ENCODE measurements at places on chromosomes 13 and 19.

- DNase-seq: peak; percentile 12
Observed at GRCh38 chr19:11137542-11138384, 17.8 kb downstream of the SPC24 start.

DNA sequence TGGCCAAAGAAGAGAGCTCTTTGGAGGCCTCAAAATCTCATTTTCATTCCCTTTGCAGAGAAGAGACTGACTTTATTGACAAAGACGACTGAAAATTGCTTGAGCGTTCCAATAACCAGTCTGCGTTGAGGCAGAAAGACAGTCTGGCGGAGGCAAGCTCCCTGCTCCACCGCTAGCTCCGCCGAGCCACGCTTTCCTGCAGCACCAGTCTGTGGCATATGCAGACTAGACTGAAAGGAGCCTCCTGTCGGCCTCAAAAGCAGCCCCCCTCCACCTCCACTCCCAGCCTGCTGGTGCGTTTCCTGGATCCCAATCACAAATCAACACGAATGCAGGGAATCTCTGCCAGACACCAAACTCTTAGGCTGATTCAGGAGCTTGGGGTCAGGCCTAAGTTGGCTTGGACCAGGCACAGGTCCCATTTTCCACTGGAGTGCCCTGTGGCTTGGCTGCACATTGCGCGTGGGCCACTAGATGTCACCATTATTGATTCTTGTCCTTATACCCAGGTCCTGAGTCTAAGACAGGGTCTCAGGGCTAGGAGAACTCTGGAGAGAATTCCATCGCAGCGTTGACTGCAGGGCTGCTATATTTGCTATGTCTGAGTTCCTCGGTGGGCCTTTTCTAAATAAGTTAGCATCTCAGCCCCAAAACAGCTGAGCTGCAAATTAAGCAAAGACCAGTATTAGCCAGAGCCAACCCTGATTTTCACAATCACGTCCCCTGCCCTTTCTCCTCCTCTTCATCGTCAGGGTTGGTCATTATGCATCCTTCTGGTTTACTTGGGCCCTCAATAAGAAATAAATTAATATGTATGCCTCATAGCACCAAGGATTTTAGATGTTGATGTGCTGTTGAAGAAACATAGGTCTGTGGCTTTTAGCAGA lies 5.2 kb upstream of the ZNF507 start:
- DNase-seq: peak; percentile 22

- no peak for DNase-seq
Observed at GRCh38 chr13:23651887-23652286, 81.7 kb downstream of the TNFRSF19 start.

DNA sequence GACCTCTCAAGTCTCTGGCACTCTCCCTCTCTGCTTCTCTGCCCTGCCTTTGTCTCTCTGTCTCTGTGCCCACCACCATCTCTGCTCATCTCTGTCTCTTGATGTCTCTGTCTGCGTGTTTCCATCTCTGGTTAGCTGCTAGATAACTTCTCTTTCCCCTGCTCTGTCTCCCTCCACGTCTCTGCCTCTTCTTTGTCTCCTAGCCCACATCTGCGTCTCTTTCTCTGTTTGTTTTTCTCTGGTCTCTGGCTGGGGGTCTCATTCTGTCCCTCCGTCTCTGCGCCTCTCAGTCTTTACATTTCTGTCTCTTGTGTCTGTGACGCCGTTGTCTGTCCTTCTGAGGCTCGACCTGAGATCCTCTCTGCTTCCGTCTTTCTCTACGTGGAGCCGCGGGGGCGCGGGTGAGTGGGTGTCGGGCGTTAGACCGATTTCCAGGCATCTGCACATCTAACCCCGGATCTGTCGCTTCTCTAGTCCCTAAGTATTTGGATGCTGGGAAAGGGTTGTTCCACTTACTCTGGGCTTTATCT lies 386 bp downstream of the GIPR start:
- no peak for DNase-seq

GRCh38 chr19:44280916-44281315 lies 21.2 kb downstream of the ZNF233 start:
- no peak for DNase-seq

GRCh38 chr19:49422407-49423070 lies 702 bp downstream of the PTH2 start:
- no peak for DNase-seq

GRCh38 chr19:35438096-35438495 lies 10.0 kb upstream of the FFAR2 start:
- DNase-seq: no peak

GRCh38 chr13:103134271-103134670 lies 68.1 kb upstream of the SLC10A2 start:
- DNase-seq: no peak

DNA sequence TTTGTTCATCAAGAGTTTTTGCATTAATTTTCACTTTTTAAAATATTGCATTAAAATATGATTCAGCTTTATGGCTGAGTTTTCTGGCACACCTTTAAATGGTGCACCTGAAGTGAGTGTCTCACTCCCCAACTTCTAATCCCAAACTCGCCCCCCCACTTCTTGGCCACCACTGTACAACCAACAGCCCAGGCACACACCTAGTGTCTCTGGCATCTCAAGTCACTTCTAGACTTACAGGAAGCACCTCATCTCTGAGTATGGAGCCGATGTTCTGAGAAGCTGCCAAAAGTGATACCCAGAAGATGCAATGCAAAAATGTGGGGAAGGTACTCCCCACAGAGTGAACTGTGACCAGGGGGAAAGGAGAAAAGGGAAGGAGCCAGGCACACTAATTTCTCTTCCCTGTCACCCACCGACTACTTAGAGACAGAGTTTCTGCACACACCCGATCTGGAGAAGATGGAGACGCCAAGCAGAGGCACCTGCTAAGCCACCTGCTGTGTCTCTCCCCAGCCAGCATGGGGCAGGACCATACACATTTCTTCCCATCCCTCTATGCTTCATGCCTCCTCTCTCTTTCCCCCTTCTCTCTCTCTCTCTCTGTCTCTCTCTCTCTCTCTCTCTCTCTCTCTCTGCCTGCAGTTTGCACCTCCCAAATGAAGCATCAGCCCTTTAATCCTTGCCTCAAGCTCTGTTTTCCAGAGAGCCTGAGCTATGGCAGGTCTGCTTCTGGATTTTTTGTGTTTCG lies 155.3 kb upstream of the ZNF507 start:
- DNase-seq: no peak

DNA sequence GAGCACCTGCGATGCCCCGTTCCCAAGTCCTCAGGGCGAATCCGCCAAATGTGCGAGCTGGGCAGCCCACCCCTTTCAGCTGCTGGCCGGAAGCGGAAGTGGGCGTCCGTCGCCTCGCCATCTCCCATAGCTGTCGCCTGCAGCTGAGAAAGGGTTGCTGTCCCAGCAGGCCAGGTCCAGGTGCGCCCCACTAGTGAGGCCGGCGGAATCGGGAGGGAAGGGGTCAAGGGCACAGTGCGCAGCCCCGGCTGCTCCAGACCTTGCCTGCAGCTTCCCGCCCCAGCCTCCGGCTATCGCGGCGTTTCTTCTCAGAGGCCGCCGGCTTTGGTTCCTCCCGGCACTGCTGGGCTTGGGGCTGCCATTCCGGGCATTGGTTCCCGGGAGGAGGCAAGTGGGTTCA lies at the start of gene ZNF177:
ZNF177 (plus strand) TSS at position 109 of the 400 bp plus-strand sequence. CDS start 15,299 bp downstream, outside the sequence.
- DNase-seq: no peak

DNA sequence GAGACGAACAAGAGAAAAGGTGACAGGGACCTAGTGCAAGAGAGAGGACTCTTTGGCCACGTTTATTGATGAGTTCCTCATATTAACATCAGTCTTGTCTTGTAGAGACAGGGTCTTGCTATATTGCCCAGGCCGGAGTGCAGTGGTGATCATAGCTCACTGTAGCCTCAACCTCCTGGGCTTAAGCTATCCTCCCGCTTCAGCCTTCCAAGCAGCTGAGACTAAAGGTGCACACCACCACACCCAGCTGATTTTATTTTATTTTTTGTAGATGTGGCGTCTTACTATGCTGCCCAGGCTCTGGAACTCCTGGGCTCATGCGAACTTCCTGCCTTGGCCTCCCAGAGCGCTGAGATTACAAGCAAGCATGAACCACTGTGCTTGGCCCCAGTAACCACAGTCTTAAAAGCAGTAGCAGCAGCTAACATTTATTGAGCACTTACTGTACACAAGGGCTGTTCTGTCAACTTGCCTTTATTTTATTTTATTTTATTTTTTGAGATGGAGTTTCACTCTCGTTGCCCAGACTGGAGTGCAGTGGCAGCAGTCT lies 1.1 kb upstream of the SH2D3A start:
- DNase-seq: no peak

DNA sequence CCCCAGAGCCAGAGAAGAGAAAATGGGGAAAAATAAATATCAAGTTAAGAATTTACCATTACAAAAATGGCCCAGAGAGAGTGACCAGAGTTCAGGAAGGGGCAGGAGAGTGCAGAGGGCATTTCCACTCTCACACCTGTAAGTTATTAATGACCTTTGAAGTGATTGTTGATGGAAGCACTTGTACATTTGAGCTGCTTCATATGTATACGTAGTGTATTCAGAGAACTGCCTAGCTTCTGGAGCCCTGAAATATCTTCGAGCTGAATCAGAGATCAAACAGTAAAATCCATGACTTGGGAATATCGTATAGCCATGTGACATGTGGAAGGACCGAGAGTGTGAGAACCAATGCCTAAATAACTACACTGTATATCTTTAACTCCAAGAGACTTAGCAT lies 49.2 kb upstream of the PCCA start:
- DNase-seq: no peak

DNA sequence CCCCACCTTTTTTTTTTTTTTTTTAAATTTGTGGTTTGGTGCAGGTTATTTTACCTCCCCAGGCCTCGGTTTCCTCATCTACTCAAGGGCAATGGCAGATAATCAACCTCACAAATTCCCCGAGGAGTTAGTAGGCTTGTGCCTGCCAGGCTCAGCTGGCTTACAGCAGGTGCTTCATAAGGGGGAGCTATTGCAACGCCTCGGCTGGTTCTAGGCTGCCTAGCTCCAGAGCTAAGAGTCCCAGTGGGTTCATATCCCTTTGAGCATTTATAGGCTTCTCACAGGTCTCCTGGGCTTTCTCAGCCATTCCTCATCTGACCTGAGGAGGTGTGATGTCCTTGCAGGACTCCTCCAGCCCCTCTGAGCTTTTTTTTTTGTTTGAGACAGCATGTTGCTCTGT lies 10.6 kb downstream of the BCKDHA start:
- DNase-seq: no peak

DNA sequence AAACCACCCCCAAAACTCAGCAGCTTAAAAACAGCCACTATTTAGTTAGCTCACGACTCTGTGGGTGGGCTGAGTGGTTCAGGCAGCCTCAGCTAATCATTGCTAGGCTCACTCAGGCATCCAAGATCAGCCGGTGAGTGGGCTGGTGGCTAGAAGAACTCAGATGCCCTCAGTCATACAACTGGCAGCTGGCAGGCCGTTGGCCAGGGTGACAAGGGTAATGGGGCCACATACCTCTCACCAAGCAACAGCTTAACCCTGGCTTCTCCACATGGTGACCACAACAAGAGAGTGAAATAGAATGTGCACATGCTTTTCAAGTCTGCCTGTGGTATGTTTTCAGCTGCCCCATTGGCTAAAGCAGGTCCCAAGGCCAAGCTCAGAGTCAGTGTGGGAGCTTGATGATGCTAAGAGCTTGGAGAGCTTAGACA lies 435.4 kb upstream of the TSHZ3 start:
- DNase-seq: no peak

GRCh38 chr19:14655726-14656125 lies 18.9 kb downstream of the ADGRE3 start:
- DNase-seq: no peak

DNA sequence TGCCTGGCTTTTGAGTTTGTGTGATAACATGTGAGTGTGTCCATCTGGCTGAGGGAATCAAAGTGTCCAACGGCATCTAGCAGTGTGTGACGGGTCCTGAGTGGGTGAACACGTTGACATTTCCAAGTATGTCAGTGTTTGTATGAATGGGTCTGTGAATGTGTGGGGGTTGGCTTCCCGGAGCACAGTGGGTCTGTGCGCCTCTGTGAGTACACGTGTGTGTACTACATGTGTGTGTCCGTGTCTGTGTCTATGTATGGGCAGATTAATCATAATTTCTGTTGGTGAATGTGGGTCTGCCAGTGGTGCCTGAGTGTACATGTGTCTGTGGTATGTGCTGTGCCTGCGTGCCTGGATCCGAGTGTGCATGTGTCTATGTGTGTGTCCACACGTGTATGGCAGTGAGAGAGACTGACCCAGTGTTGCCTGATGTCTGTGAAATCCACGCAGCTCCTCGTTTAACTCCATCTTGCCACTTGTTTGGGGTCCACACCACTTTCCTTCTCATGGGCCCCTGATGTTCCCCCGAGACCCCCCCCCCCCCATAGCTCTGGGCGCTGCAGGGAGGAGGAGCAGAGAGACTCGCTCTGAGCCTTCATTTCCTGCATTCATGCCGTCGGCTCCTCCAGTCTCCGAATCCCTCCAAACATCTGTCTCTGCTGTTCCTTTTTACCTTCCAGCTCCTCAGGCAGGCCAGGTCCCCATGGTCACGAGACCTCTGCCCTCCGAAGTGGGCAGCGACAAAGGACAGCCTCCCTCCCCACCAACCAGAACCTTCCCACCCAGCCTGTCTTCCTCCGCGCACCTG lies 5.3 kb downstream of the CCDC8 start:
- DNase-seq: no peak

DNA sequence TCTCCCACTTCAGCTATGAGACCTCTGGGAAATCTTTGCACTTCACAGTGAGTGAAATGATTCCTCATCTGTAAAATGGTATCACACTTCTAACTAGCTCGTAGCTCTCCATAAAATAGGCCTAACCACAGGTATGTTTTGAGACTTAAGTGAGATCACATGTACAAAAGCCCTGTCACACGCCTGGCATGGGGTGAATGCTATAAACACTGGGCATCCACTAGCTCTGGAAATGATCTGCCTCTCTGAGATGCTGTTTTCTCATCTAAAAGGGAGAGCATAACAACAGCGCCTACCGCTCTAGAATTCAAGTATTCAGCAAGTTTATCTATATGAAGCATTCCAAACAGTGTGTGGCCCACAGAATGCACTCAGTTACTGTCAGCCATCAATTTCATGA lies 2.2 kb downstream of the AKT2 start:
- no peak for DNase-seq

- no peak for DNase-seq
Observed at GRCh38 chr19:2308114-2308556, at the start of gene LINGO3. LINGO3 (minus strand) TSS chr19:2308154; CDS start chr19:2291776, 16,378 bp downstream.
